Progenitor cell of endocrine pancreas (in vitro differentiated cells): ENCODE measurements at places on chromosomes 13 and 19. TPM values are rescaled to one million over a fixed set of nuclear protein-coding genes. Genes with fewer than 3 reads are reported as not detected.

The KLK1 gene
- not detected in 2 replicates for total RNA-seq

The C5AR1 gene
- 2.4 and 2.9 TPM in 2 replicates for total RNA-seq

The KLHL1 gene
- 0.14 and 0.33 TPM in 2 replicates for total RNA-seq

The KLK15 gene
- total RNA-seq, result not detected in 2 replicates

The CGB8 gene
- total RNA-seq, result not detected in 2 replicates

The ELL gene
- total RNA-seq, result 13.8 and 15.5 TPM in 2 replicates

The PLIN5 gene
- total RNA-seq, result 5.7 and 8.1 TPM in 2 replicates

The GAPDHS gene
- not detected in 2 replicates for total RNA-seq

The PEAK3 gene
- not detected in 2 replicates for total RNA-seq

The SULT2A1 gene
- not detected in 2 replicates for total RNA-seq

The ZNF284 gene
- total RNA-seq, result 5.7 and 5.9 TPM in 2 replicates

DNA sequence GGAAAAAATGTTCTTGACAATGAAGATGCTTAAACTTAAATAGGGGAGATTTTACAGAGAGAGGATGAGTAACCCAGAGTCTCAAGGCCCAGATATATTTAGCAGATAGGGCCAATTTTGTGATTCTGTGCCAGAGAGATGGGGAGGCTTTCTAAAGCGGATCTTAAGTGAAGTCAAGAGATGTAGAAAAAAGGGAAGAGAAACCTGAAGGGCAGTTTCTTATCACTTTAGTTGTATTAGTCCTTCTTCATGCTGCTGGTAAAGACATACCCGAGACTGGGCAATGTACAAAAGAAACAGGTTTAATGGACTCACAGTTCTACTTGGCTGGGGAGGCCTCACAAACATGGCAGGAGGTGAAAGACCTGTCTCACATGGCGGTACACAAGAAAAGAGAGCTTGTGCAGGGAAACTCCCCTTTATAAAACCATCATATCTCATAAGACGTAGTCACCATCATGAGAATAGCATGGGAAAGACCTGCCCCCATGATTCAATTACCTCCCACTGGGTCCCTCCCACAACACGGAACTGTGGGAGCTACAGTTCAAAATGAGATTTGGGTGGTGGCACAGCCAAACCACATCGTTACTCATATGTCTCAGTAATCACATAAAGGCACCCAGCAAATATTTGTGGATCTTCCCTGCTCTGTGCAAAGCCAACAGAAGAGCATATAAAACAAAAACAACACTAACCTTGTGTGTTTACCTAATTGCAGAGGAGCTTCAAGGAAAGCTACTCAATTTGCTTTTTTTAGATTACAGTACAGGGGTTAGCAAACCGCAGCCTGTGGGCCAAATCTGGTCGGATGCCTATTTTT is 102.6 kb upstream of the MYCBP2 start:
- DNase-seq, result no peak

- DNase-seq, result no peak
These were observed 8.2 kb downstream of the KCTD12 start for GRCh38 chr13:76878043-76878442.

GRCh38 chr13:49112782-49113525 is 107.2 kb upstream of the MLNR start:
- DNase-seq, result no peak

GRCh38 chr13:66414066-66414800 is 815.9 kb downstream of the PCDH9 start:
- no peak for DNase-seq

- peak; percentile 37 for DNase-seq
These were observed 350.6 kb downstream of the LIG4 start for GRCh38 chr13:107864543-107865317.

DNA sequence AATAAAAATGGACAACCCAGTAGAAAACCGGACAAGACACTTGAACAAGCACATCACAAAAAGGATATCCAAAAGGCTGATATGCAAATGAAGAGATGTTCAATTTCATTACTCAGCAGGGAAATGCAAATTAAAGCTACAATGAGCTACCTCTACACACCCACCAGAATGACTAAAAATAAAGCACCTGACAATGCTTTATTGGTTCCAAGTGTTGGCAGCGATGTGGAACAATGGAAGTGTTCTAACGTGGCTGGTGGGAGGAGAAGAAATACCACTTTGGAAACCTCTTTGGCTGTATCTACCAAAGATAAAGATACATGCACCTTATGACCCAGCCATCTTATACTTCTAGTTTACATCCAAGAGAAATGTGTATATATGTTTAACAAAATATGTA is 3.7 kb upstream of the ACP7 start:
- DNase-seq, result no peak

- DNase-seq, result no peak
These were observed 42.5 kb downstream of the F2RL3 start for GRCh38 chr19:16931306-16931705.

DNA sequence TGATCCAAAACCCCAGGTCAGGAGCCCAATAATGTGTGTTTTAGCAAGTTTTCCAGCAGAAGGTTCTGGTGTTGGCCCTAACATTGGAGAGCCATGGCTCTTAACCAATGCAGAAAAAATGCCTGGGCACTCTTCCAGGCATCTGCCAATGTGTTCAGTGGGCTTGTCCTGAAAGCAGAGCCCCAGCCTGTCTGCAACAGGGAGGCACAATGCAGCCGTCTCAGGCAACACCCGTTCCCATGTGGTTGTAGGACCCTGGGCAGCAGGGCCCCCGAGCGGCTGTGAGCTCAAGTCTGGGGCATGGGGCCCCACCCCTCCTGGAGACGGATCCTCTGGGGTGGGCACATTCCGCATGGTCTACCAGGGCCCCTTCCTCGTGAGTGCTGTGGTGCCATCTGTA is 58.1 kb upstream of the SIAH3 start:
- DNase-seq, result no peak

GRCh38 chr13:24605923-24606372 is 74.3 kb upstream of the ATP12A start:
- DNase-seq, result no peak

GRCh38 chr13:102729560-102730270 is 34.9 kb upstream of the METTL21C start:
- DNase-seq, result no peak

DNA sequence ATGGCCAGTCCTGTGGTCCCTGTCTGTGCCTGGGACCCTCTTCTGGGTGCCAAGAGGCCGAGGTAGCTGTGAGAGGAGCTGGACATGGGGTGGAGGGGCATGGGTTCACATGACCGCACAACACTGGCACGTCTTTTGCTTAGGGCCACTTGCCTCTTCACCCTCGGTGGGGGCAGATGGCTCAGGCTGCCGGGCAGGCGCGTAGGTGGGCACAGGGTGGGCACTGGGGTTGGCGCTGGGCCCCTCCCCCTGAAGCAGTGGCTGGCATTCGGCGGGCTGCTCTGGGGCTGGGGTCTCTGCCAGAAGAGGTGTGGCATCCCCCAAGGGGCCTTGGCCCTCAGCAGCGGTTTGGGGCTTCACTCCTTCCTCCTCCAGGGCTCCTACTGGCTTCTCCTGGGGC is 8.4 kb downstream of the PALM3 start:
- DNase-seq, result no peak

DNA sequence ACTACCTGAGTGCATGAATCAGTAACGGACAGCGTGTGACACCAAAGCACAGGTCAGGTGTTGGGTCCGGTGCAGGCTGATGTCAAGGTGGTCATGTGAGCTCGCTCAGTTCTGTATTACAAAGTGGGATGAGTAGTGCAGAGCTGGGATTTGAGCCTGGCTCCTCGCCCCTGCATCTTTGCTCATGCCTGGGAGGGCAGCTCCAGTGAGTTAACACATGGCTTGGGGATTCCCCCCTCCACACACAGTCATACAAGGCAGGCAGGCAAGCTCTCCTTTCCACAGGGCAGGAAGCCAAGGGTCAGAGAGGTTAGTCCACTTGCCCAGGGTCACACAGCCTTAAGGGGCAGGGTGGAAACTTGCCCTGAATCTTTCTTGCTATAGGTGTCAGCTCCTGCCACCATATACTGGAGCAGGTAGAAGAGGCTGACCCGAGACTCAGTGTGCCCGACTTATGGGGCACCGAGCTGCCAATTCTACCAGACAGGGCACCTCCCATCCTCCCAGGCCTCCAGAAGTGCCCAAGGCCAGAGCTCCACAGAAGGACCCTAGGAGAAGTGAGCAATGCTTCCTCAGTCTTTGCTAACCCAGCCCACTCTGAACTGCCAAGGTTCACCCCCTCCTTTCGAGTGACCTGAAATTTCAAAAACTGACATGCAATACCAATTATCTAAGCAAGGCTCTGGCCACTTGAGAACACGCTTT is 35.4 kb downstream of the ZNF787 start:
- DNase-seq, result no peak

DNA sequence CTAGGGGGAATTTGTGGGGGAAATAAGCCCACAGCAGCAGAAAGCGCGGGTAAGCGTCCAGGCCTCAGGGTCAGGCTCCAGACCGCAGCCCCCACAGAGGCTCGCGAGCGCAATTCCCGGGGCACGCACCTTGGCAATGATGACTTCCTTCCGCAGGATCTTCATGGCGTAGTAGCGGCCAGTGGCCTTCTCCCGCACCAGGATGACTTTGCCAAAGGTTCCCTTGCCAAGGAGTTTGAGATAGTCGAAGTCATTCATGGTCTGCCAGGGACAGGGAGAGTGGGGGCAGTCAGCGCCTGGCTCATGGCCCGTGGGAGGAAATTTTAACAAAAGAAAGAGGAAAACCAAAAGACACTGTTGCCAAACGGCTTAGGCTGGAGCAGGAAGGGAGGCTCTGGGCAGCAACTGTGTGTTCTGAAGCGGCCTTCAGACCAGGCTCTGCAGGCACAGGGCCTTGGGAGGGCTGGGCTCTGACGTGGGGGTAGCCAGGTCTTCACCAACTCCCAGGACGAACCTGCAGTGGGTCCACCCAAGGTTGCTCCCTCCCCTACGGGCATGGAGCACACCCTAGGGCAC is 15.4 kb upstream of the CCNP start:
- no peak for DNase-seq

- DNase-seq, result peak; percentile 89
These were observed at the start of gene AP2S1 for GRCh38 chr19:46850228-46851203. AP2S1 (minus strand) TSS chr19:46850846; CDS start chr19:46850766, 80 bp downstream.

GRCh38 chr19:3644351-3645066 is 17.9 kb upstream of the CACTIN start:
- no peak for DNase-seq

DNA sequence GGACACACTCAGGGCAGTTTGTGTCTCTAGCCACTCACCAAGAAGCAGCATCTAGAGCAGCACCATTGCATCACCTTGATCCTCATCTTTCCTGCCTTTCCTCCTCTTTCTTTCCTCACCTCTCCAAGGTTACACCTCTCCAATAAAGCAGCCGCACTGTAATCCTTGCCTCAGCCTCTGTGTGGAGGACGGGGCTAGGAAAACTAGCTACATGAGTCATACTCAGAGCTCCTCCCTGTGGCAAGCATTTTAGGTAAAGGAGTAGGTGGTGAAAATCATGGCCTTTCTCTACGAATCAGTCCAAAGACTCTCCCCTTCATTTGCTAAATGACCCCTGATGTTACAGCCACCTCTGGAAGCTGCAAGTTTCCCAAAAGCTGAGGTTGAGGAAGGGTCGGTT is 108.9 kb downstream of the DNAJC15 start:
- no peak for DNase-seq

DNA sequence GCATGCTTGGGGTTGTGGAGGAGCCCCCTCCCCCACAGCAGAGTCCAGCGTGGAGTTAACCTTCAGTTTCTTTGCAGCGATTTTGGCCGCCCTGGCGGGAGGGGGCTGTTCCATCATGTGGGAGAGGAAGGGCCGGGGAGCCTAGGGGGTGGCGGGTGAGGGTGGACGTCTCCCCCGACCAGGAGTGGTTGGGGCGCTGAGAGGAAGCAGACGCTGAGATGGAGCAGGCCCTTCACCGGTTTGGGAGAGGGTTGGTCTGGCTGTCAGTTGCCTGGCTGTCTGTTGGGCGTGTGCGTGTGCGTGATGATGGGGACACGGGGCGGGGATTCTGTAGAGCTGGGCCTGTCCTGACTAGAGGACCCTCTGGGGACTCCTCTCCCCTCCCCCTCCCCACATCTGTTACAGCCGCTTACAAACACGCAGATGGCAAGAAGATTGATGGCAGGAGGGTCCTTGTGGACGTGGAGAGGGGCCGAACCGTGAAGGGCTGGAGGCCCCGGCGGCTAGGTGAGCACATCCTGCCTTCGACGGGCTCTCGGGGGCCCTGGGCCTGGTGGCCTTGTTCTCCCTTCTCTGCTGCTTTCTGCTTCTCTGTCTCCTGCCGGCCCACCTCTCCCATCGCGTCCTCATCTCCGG is 9.8 kb upstream of the LIN7B start:
- no peak for DNase-seq

DNA sequence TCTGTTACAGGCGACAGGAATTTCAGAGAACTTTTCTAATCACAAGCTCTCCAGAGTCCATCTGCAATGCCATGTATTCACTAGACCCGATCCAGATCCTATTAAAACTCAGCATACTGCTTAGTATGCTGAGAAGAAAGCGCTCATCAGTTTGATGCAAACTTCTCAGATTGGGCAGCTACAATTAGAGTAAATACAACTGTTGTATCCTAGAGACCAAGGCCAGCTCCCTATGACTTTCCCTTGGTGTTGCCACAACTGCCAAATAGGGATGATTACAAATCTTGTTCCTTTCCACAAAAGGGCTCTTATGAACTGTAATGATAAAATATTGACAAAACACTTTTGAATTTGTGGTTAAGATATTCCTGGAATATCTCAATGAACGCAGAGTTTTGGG is 191.2 kb downstream of the SPRY2 start:
- DNase-seq, result no peak

- no peak for DNase-seq
These were observed 68.8 kb downstream of the ZNF536 start for GRCh38 chr19:30441011-30441410.

- DNase-seq, result no peak
These were observed 77.2 kb downstream of the SPACA7 start for GRCh38 chr13:112453207-112453829.
